ENCODE measurements at places on chromosomes 13 and 19.
A peak's percentile ranks its signal among the peaks of the same experiment; 100 is the strongest.

DNA sequence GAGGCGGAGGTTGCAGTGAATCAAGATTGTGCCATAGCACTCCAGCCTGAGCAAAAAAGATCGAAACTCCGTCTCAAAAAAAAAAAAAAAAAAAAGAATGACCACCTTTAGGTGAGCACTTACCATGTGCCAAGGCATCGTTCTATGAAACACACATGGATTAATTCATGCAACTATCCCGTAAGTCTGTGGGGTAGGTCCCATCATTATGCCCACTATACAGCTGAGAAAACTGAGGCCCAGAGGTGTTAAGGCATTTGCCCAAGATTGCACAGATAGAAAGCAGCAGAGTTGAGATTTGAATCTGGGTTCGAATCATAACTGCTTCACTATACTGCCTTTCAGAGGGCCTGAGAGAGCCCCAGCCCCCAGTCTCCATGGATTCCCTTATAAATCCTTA is 2.3 kb downstream of the GMFG start:
- DNase-seq = no peak

GRCh38 chr19:926589-927350 is 935 bp downstream of the ARID3A start:
- DNase-seq = peak; percentile 65

GRCh38 chr19:7831452-7831851 is 1.4 kb downstream of the EVI5L start:
- DNase-seq = no peak

DNA sequence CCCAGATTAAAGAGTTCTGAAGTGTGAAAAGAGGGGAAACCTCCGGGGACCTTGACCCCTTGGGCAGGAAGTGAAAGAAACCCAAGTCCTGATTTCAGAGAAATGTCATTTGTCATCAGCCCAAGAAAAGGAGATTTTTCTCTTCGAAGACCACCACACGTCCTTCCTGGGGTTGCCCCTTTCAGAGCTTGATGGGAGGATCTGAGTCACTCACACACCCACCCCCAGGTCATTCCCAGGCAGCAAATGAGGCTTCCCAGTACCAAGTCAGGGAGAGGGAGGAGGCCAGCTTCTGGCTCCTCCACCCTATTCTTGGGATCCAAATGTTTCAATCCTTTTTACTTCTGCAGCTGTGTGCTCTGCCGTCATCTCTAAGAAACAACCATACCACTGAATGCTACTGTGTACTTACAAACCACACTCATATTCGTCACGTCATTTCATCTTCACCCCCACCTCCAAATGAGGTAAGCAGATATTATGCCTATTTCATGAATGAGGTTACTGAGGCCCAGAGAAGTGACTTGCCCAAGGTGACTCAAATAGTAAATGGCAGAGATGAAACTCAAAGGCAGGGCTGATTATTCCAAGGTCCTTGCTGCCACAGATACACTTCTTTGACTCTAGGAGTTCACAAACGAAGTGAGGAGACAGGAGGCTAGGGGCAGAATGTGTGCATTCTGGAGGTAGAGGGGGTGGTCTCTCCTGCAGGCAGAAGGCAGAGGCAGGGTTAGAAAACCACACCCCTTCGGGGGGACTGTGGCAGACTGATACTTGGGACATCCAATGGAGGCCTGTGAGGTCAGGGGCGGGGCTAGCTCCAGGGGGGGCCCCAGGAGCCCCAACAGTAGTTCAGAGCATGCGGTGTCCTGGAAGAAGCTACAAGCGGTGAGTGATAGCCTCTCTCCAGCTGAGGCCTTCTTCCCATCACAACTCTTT is 5.0 kb upstream of the KMT2B start:
- DNase-seq = no peak

GRCh38 chr19:4369109-4369887 is 25.9 kb downstream of the MPND start:
- DNase-seq = no peak

GRCh38 chr19:11659612-11660011 is 62.3 kb downstream of the ZNF627 start:
- no peak for DNase-seq

DNA sequence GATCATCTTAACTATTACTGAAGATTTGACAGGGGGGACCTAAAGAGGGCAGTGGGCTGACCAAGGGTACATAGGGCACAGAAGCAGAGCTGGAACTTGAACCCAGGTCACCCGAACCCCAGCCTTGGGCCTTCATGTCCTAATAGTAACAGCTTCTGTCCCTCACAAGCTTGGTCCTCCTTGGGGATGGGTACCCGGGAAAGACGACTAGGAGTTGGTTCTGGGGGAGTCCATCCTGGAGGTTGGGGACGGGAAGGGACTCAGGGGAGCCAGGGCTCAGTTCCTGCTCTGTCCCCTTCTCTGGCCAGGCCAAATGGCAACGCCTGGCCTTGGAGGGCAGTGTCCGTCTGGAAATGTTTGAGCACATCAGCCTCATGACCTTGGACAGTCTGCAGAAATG is 39.6 kb upstream of the CYP4F8 start:
- no peak for DNase-seq

GRCh38 chr13:24147570-24147963 is 13.0 kb upstream of the SPATA13 start:
- DNase-seq = no peak

GRCh38 chr19:46719629-46720502 is 3.0 kb upstream of the PRKD2 start:
- peak; percentile 64 for DNase-seq

GRCh38 chr13:37277435-37278144 is 172.1 kb upstream of the CSNK1A1L start:
- DNase-seq = peak; percentile 63

DNA sequence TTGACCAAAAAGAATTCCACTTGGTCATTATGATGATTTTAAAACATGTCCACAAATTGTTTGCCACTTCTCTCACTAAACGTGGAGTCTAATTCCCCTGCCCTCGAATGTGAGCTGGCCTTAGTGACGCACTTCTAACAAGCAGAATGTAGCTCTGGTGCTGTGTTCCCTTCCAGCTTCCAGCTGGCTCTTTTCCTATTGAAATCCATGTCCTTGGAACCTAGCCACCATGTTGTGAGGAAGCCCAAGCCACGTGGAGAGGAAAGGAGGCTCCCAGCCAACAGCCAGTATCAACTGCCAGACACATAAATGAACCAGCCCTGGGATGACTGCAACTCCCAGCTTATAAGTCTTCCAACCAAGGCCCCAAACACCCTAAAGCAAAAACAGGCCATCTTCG is 23.6 kb upstream of the CEBPA start:
- DNase-seq = no peak

GRCh38 chr19:38781058-38781457 is 7.7 kb upstream of the LGALS7 start:
- no peak for DNase-seq

DNA sequence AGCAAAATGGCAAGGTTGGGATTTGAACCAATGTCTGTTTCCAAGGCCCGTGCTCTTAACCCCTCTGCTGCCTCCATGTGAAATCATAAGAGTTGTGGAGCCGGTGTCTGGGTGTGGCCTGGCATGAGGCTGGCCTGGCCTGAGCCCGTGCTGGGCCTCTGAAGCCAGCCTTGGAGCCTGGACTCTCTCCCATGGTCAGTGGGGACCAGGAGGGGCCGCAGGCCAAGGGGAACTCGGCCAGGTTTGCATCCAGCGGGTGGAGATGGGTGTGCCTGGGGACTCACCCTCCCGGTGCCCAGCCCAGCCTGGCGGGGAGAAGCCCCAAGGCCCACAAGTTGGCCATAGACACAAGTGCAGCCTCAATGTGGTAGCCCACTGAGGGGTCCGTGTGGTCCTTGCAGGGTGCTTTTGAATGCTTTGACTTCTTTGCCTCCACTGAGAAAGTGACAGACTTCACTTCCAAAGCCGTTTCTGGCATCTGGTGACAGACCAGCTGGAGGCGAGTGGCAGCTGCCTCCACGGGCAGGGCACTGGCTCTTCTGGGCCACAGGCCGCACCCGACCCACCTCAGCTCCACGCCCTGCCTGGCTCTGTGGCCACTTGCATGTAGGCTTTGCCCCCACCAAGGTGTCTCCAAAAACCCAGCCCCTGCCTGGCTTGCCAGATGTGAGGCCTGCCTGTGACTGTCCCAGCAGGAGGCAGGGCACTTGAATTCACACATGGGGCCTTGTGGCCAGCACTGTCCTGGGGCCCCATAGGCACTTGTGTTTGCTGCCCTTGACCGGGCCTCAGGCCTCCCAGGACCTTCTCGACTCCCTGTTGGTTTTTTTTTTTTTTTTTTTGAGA is 26.2 kb upstream of the NCCRP1 start:
- DNase-seq = no peak

GRCh38 chr19:54427586-54427985 is 12.3 kb downstream of the TTYH1 start:
- no peak for DNase-seq

- DNase-seq = no peak
Measured at GRCh38 chr13:20431080-20431479, 94.6 kb downstream of the CRYL1 start.

DNA sequence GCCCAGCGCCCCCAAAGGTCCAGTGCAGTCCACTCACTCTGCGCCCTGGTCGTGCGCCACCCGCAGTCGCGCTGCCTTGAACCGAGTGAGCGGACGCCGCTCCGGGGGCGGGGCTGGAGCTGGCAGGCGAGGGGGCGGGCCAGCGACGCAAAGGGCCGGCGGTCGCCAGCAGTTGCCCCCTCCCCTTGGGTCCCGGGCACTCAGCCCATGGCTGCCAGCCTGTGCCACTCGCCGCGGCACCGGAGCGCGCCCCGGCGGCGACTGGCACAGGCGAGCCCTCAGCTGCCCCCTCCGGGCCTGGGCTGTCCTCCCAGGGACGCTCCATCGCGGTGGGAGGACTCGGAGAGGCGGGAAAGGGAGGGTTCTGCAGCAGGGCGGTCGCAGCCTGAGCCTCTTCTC is at the start of gene S1PR5:
Gene S1PR5 (minus strand): TSS at position 87 of the 399 bp plus-strand sequence. CDS start 2,436 bp downstream, outside the sequence.
- no peak for DNase-seq

GRCh38 chr19:1495799-1496713 is 5.1 kb downstream of the REEP6 start:
- DNase-seq = no peak

GRCh38 chr13:26604784-26605545 is 47.5 kb downstream of the WASF3 start:
- no peak for DNase-seq

DNA sequence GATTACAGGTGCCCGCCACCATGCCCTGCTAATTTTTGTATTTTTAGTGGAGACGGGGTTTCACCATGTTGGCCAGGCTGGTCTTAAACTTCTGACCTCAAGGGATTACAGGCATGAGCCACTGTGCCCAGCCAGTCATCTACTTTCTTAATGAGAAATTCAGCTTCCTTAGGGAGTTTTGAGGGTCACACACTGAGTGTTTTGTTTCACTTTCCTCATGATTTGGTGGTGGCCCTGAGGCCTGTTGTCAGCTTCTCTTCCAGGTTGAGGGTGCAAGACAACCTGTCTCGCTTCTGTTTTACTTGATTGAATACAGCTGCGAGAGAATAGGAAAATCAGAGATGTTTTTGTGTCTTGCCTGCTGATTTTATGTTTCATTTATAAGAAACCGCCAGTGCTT is 9.9 kb downstream of the FRY start:
- DNase-seq = no peak

DNA sequence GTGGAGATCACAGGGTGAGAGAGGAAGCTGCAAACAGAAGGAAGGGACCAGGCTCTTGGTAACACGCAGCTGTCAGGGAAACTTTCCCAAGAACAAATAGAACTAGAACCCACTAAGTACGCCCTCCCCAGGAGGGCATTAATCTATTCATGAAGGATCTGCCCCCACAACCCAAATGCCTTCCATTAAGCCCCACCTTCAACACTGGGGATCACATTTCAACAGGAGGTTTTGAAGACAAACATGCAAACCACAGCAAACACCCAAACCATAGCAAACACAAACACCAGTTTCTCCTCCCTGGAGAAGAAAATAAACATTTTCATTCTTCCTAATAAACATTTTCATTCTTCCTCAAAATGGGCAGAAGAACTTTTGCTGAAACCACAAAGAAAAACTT is 329.6 kb downstream of the EFNB2 start:
- peak; percentile 15 for DNase-seq

DNA sequence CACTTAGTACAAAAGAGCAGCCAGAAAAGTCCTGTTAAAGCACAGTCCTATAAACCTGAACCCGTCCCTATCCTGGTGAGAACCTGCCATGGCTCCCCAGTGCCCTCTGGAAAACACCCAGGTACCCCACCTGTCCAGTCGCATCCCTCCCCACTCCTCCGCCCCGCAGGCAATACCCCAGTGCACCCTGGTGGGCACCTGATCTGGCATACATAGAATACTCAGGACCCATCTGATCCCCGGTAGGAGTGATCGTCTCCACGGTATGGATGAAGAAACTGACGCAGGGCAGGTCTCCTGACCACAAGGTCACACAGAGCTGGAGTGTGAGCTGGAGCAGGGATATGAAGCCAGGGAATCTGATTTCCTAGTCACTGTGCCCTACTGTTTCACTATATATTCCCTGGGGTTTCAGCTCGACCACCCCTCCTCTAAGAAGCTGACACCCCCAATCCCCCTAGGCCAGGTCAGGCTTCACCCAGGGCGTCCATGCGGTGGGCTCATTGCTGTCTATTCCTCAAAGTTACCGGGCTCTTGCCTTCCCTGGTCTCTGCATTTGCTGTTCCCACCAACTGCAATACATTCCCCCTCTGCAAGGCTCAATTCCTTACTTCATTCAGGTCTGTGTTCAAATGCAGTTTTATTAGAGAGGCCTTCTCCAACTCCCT is 12.6 kb downstream of the FBXO46 start:
- peak; percentile 39 for DNase-seq

DNA sequence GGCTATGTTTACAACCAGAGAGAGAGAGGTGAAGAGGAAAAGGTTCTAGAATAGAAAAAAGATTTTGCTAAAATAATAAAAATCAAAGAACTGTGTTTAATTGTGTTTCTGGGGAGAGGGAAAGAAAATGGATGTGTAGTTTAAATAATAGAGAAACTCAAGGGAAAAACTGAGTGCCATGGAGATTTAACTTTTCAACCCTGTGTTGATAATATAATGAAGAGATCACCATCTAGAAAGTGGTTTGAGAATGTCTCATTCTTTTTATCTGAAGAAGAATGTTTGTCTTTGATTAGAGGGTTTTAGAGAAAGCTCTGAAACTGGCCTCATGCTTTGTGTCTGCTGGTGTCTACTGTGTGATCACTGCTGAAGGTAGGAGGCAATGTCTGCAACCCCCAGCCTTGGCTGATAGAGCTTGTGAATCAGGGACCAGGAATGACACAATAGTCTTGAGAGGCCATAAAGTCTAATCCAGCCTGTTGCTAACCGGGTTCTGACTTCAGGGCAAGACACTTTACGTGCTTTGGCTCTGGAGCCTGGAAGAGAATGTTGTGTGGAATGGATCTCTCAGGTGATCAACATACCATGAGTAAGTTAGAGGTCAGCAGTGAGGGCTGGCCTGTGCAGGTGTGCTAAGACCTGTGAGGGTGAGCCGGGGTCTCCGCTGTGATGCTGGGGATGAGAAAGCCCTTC is 5.4 kb downstream of the COL4A2 start:
- peak; percentile 99 for DNase-seq
